Activated T-helper 1 cell treated with anti-CD3 and anti-CD28 coated beads, Interleukin-2, amount 50 U/mL, for 16 hours (primary cell): ENCODE measurements at places on chromosomes 7 and 10.

DNA sequence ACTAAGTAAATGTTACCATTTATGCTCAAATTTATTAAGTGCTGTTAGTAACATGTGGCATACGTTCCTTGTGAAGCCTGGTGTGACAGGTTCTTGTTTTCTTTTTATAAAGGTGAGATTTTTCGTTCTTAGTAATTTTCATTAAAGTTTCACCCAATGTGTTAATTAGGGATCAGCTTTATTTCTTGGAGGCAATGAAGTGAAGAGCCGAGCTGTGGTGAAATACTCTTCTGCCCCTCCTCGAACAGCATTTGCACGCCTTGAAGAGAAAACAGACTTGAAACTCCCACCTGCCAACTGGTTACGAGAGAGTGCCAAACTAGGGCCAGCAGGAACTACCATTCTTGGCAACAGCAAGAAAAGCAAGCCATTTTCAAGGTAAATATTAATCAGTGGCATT is 1.5 kb downstream of the EDRF1 start:
- no peak for DNase-seq

GRCh38 chr10:48523820-48524758 is 80.8 kb downstream of the ARHGAP22 start:
- no peak for DNase-seq

DNA sequence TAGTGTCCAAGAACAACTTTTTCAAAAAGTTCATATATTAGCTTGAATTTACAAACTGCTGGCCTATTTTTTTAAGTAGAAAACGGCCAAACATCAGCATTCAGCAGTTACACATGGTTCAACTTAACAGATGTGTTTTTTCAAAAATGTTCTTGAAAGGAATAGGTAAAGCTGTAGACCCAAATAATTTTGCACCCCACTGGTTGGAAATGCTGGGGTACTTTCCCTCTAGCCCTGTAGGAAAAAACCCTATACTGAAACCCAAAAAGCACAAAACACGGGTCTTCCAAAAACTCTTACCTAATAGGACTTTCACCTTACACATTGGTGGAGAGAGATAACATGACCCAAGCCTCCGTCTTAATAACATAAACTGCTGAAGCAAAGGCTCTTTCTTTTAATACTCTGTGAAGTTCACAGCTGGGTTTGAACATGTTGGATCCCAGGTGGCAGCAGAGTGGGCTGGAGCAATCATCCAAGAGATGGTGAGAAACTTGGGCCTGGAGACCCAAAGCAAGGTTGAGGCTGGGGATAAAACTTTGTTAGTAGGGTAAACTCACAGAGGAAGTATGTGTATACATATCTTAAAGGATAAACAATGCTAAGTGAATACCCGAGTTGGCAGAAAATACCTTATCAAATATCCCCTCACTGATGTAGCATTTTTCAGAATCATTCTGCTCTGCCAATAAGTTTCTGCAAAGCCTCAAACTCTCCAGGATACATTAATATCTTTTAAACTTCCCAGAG is 629 bp upstream of the DNAJC9 start:
- no peak for DNase-seq

GRCh38 chr10:88232029-88232895 is 350.9 kb downstream of the RNLS start:
- no peak for DNase-seq
